Cerebellar cortex (tissue), 1 donor: ENCODE measurements at places on chromosomes 7 and 10.

DNA sequence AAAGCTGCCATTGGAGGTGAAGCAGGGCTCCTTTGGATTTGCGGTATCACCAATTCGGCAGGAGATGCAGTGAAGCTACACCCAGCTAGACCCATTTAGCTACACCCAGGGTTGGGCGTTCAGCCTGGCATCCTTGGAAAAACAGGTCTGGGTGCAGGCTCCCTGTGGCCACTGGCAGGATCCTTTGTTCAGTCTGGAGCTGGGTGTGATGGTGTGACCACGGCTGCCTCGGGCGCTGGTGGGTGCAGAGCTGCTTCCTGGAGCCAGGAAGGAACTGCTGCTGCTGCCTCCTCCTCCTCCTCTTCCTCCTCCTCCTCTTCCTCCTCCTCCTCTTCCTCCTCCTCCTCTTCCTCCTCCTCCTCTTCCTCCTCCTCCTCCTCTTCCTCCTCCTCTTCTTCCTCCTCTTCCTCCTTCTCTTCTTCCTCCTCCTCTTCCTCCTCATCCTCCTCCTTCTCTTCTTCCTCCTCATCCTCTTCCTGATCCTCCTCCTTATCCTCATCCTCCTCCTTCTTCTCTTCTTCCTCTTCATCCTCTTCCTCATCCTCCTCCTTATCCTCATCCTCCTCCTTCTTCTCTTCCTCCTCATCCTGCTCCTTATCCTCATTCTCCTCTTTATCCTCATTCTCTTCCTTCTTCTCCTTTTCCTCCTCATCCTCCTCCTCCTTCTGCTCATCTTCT is 84.0 kb downstream of the GRK5 start:
- DNase-seq: no peak

DNA sequence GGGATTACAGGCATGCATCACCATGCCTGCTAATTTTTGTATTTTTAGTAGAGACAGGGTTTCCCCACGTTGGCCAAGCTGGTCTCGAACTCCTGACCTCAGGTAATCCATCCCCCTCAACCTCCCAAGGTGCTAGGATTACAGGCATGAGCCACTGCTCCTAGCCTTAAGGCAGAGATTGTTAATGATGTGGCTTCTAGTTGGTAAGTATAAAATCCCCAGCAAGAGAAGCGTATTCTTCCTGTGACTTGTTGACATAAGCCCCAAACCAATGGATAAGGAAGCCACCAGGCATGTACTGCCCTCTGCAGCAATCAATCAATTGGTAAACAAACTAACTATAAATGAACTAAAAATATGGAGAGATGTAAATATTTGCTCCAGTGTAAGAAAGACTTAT is 41.2 kb downstream of the REEP3 start:
- no peak for DNase-seq

DNA sequence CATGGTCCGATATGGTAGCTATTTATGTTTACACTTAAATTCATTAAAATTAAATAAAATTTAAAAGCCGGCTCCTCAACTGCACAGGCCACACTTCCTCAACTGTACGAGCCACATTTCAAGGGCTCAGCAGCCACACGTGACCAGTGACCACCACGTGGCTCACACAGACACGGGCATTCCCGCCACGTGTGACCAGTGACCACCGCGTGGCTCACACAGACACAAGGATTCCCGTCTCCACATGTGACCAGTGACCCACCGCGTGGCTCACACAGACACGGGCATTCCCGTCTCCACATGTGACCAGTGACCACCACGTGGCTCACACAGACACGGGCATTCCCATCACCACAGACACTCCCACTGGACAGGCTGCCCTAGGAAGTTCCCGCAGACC is 91.3 kb downstream of the PDGFA start:
- DNase-seq: no peak

DNA sequence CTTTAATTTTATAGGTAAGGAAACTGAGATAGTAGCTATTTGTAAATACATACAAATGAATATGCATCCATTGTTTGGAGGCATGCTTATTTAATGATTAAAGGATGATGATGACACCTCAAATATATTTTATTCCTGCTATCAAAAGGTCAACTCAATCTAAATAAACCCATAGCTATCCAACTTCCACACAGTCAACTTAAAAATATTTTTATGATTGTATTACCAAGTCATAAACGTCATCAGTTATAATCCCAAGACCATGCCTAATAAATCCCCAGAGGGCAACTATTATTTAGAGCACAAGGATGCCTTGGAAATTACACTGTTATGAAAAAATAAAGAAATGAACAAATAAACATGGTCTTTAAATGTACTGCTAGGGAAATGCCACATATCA is 102.1 kb downstream of the MPP7 start:
- DNase-seq: no peak

- DNase-seq: peak; percentile 87
These were observed 968 bp upstream of the INMT start for GRCh38 chr7:30750683-30751650.

DNA sequence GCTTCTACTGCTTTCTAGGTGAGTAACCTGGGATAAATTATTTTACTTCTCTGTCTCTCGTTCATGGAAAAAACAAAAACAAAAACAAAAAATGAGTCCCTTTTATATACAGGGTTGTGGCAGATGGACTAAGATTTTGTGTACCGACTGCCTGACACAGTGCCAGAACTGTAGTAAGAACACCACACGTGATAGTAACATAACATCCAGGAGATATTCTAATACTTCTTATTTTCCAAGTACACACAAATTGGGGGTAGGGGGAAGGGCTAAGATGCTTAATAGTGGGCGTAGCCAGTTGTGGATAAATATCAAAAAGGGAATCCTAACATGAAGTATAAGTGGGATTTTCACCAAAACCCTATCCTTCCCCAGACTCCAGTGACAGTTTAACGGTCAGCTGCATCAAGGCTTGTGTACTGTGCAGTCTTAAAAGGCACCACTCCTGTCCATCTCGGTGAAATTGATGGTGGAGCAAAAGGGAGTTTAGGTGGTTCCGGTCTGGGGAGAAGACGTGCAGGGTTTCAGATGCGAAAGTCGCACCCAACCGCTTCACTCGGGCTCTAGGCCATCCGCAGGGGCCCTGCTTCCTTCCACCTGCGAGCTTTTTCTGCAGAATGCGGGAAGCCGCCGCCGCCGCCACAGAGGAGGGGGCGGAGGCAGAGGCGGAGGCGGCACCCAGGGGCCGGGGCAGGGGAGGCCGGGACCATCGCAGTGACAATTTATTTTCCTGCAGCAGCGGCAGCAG is at the start of gene STAMBPL1:
TSS of gene STAMBPL1 (plus strand) at position 712 of the 748 bp plus-strand sequence. CDS start 21,464 bp downstream, outside the sequence.
- DNase-seq: peak; percentile 70

DNA sequence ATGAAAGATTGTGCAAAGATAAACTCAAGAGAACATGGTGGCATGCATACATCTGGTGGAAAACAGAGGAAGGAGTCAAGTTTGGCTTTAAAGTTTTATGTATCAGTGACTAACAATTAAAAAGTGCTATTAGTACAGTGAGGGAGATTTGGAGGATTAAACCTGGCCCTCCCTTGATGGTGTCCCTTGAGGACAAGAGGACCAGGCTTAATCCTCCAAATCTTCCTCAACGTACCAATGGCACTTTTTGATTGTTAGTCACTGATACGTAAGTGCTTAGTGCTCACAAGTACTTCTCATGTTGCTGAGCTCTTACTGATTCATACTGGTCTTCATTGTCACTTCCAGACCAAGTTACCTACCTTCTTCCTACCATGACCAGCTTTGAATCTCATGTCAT is 47.2 kb upstream of the SEMA3E start:
- DNase-seq: no peak

- DNase-seq: no peak
These were observed 627.0 kb downstream of the ACTR3B start for GRCh38 chr7:153386556-153386955.

DNA sequence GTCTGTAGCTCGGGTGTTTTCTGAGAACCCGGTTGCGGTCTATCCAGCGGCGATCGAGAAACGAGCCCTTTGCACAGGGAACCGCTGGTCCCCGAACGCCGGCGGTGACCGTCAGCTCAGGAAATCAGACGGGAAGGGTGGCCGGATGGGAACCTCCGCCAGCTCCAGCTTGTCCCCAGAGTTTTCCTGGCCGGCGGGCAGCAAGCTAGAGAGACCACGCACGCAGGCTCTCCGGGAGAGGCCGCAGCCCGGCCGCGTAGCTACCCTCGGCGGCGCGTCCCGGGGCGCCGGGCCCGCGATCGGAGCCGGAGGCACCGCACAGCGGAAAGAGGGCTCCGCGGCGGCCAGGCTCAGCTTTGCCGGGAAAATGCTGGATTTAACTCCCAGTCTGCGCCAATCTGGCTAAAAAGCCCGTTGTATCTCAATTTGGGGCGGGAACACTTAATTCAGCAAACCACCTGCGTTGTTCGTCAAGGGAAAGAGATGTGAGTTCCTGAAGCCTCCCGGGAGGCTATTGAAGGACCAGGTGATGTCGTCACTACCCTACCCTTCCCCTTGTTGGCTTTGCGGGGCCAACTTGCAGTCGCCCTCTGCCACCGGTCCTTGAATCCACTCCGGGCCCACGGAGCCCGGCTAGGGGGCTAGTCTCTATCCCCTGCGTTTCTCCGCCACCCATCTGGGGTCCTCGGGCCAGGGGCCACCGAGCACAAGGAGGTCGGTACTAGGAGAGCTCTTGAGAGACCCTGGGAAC is 859 bp upstream of the CH25H start:
- DNase-seq: no peak

GRCh38 chr10:63788152-63788821 is 267.1 kb downstream of the REEP3 start:
- no peak for DNase-seq

- DNase-seq: no peak
These were observed 42.5 kb upstream of the LRGUK start for GRCh38 chr7:134084488-134085144.

GRCh38 chr7:91397612-91398011 is 133.4 kb downstream of the FZD1 start:
- DNase-seq: no peak

DNA sequence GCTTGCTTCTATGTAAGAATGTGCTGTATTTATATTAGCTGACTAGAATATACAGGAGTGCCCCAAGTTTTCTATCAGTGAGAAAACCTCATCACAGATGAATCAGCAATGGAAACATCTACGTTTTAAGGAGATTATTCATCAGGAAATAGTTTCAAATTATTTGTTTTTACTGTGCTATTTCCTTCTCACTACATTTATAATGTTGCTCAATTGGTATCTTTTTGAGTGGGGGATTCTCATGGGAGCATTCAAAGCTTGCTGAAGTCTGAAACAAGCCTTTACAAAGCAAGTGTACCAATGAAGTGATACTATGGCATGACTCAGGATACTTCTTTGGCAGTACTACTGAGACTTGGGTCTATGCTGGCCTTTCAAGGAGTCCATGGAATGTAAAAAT is 191.1 kb upstream of the SLC26A5 start:
- DNase-seq: no peak
